Fibroblast of pulmonary artery (primary cell): ENCODE measurements at places on chromosomes 2 and 18.

DNA sequence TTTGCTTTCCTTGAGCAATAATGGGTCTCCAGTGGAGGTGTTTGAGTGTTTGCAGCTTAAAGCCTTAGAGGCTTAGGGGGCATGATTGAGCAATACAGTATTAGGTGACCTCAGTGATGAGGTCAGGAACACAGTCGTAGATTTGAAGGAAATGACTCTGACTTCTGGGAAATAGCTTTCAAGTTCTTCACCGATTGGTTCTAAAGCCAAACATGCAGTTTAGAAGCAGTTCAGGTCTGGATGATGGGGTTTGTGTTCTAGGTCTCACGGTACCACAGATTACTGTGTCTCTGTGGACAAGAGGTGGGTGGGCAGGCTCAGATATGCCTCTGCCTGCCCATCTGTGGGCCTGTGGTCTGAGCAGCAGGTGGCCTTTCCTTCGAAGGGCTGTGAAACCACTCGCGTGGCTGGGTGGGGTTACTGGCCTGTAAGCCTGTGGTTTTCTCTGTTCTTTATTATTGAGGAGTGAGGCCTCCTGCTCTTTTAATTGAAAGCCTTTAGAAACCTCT lies 7.8 kb downstream of the MTHFD2 start:
- peak; percentile 84 for DNase-seq

DNA sequence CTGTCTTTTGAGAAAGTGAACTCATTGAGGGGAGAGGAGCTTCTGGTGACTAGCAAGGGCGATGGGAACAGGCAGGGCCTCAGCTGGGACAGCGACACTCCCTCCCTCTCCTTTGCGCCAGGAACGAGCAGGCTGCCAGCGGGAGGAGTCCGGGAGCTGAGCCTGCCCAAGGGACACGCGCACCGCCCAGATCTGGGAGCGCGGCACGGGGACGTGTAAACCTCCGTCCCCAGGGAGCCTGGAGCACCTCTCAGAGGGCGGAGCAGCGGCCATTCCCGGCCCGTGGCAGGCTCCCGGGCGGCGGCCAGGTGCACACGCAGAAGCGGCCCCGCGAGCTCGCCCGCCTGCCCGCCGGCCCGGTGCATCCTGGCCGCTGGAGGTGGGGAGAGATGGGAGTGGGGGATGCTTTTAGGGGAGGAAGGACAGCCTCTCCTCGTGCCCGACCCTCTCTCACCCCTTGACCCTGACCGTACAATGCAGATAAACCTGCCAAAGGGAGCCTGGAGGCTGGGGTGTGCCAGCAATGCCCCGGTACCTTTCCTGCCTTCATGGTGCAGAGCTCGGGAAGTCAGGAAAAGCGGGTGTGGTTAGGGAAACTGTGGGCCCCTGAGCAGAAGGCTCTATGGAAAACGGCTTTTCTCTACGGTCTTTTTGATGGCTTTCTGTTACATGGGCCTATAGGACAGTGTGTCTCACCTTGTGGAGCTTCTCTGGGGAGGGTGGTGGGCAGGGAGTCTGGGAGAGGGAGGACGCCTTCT lies 2.2 kb downstream of the AQP4 start:
- DNase-seq, result no peak

DNA sequence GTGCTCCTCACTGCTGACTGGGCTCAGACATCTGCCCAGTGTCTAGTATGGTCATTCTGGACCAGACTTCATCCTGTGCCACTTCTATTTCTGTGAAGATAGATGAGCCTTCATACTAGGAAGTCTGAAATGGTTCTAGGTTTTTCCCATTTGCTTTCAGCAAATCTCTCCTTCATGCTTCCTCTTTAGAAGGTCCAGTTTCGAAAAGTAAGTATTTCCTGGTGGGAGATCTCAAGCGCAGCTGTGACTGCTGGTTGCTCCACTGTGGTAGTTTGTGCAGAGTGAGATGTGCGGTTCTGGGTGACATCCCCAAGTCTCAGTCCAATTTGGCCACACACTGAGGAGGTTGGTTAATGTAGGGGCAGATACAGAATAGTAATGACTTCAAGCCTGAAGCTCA lies 14.4 kb downstream of the IL36B start:
- no peak for DNase-seq

GRCh38 chr18:25931126-25931525 lies 159.3 kb downstream of the SS18 start:
- no peak for DNase-seq

DNA sequence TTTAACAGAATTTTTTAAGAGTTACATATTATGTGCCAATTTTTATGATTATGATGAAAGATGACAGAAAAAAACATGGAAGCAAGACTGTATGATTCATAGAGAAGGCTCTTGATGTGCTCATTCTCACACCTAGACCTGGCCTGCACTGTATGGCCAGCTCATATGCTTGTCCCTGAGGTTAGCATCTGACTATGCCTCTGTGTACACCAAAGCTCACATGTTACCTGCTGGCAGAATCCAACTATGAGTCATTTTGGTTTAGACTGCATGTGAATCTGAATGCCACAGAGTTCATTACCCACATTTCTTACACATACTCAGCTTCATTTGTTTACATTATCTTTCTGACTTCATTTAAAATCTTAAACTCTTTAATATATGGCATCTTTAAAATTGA lies 139.0 kb downstream of the DSC3 start:
- no peak for DNase-seq

GRCh38 chr2:238761868-238762267 lies 86.0 kb upstream of the TWIST2 start:
- DNase-seq, result peak; percentile 47

GRCh38 chr2:155080373-155080772 lies 381.9 kb downstream of the KCNJ3 start:
- no peak for DNase-seq

- peak; percentile 32 for DNase-seq
Observed at GRCh38 chr2:46232860-46233259, 64.3 kb upstream of the EPAS1 start.

- no peak for DNase-seq
Observed at GRCh38 chr2:209970271-209970670, 32.2 kb upstream of the RPE start.

GRCh38 chr2:18771212-18771611 lies 181.8 kb upstream of the NT5C1B start:
- no peak for DNase-seq

DNA sequence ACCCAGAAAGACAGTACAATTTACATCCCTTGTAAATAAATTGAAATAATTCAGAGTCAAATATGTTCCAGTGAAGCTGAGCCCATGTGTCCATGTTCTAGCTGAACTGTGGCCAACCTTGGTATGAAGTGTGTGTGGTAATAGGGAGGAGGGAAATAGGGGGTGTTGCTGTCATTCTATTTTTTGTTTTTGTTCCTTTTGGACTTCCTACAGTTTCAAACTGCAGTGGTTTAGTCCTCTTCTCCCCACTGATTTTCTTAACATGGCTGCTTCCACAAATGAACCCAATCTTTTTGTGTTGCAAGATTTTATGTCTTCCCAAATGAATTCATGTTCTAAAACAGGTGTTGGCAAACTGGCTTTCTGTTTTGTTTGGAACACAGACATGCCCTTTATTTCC lies 156.9 kb downstream of the CCBE1 start:
- DNase-seq, result peak; percentile 26

DNA sequence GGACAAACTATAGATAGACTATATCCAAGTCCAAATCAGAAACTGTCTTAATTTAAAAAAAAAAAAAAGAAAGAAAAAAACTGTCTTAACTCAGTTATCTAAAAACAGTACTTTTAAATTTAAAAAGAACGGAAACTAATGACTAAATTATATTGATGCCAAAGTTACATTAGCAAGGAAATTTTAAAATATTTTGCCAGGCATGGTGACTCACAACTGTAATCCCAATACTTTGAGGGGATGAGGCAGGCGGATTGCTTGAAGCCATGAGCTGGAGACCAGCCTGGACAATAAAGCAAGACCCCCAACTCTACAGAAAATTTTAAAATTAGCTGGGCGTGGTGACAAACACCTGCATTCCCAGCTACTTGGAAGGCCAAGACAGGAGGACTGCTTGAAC lies 30.9 kb downstream of the MEMO1 start:
- no peak for DNase-seq

DNA sequence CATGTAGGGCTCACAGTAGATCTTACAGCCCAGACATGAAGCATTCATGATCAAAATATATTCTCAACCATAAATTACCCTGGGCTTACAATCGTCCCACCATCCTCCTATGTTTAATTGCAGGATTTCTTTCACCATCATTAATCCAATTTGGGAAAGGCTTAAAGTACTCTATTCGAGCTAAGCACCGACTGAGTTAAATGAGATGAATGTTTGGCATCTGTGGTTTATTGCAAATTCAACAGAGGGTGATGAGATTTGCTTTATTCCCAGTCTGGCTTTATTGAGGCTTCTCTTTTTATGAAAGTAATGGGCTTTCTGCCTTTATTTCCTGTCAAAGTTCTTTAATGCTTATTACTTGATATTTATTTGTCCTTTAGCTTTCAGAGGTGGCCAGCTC lies 159.0 kb downstream of the METTL4 start:
- DNase-seq, result no peak

DNA sequence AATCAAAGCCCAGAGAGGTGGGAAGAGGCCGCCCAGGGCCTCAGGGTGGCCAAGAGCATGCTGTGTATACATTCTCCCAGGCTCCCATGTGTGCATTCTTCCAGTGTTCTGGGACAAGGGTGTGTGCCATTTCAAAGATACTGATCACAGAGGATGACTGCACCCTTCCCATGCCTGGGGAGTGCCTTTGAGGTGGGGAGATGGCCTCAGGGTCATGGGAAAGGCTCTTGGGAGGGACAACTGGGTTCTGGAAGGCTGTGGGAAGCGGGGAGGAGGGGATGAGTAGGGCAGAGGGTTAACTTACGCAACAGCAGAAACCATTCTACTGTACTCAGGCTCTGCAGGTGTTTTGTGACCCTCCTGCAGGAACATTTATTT lies 40.9 kb downstream of the KLHL29 start:
- DNase-seq, result no peak
